ENCODE measurements at places on chromosomes 7 and 10.

GRCh38 chr7:65974191-65974801, 7.7 kb downstream of the GUSB start:
- DNase-seq = no peak

GRCh38 chr10:95474228-95475002, 86.8 kb downstream of the SORBS1 start:
- no peak for DNase-seq

- DNase-seq = no peak
Measured at GRCh38 chr7:2229467-2229866, 3.3 kb downstream of the MAD1L1 start.

- DNase-seq = no peak
Measured at GRCh38 chr10:116960066-116960776, 44.8 kb downstream of the SHTN1 start.

- DNase-seq = no peak
Measured at GRCh38 chr7:142313528-142313927, 55.7 kb upstream of the PRSS58 start.

- no peak for DNase-seq
Measured at GRCh38 chr10:35042783-35043182, 47.4 kb downstream of the CUL2 start.

DNA sequence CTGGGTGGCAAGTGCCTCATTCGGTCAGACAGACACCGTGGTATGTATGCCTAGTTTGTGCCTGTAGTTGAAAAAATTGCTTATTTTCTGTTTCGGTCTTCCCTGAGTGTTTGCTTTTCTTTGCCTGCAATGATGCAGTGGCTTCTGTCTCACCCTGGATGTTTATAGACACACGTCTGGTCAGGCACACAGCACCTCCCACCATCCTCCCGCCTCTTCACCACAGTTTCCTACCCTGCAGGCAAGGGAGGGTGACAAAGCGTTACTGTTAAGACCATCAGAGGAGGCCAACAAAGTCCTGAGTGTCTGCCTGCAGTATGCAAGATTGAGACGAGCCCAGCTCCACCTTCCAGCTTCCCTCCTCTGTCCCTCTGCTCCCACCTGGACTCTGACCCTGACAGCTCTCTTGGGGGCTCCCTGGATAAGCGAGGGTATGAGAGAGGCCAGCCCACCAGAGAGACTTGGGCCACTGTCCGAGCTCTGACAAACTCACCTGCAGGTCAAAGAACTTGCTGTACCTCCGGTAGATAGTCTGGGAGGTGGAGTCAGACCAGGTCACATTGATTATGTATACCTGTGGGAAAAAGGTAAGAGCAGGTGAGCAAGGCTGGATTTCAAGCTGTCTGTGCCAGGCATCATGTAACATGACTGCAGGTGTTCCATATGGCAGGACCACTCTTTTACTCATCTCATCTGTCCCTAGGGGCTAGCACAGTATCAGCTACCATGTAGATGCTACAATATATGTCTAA, 54.4 kb downstream of the SH3PXD2A start:
- DNase-seq = no peak

DNA sequence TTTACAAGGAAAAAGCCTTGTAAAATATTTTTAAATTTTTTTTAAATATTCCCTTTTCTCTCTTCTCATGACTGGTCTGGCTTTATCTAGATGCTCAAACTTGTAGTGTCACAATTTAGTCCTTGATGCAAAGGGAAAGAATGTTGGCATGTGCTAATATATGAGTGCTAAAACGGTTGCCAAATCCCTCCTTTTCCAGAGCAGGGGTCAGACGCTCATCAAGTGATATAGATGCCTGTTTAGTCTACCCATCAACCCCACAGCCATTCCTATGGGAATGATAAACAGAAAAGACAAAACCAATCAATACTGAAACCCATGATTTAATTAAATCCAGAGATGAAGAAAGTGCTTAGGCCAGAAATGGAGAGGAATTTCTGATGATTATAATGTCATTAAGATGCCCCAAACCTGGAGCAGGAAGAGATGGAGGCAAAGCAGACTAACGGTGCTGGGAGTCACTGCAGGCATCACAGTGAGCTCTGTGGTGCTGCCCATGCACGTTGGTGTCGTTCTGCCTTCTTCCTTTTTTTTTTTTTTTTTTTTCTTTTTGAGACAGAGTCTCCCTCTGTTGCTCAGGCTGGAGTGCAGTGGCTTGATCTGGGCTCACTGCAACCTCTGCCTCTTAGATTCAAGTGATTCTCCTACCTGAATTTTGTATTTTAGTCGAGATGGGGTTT, 210.1 kb upstream of the STK17A start:
- no peak for DNase-seq

GRCh38 chr10:127524908-127525665, 24.0 kb upstream of the NPS start:
- DNase-seq = no peak

DNA sequence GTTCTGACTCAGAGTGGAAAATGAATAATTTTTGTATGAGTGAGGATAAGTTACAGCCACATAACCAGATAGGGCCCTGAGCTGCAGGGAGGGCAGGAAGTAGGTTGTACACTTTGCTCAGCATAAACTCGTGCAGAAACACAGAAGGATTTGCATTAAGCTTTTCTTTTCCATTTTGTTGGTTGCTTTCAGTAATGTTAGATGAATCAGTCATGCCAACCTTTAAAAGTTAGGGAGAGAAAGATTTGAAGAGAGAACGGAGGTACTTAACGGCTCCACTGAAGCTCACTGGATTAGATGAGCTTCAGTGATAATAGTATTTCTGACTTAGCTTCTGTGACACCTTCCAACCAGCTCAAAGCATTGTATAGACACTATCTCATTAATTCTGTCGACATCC, 348.1 kb downstream of the GATA3 start:
- DNase-seq = no peak

GRCh38 chr7:101581891-101582290, 47.2 kb downstream of the MYL10 start:
- no peak for DNase-seq

- no peak for DNase-seq
Measured at GRCh38 chr7:145978769-145979168, 137.8 kb upstream of the CNTNAP2 start.

- DNase-seq = no peak
Measured at GRCh38 chr7:37816922-37817590, 31.3 kb upstream of the NME8 start.

- DNase-seq = no peak
Measured at GRCh38 chr10:62852961-62853702, 37.0 kb upstream of the EGR2 start.

- DNase-seq = no peak
Measured at GRCh38 chr10:117449636-117450035, 74.4 kb upstream of the PDZD8 start.

GRCh38 chr10:4701016-4701415, 125.0 kb upstream of the AKR1E2 start:
- DNase-seq = no peak

- DNase-seq = no peak
Measured at GRCh38 chr10:2619472-2619871, 447.9 kb upstream of the PFKP start.

DNA sequence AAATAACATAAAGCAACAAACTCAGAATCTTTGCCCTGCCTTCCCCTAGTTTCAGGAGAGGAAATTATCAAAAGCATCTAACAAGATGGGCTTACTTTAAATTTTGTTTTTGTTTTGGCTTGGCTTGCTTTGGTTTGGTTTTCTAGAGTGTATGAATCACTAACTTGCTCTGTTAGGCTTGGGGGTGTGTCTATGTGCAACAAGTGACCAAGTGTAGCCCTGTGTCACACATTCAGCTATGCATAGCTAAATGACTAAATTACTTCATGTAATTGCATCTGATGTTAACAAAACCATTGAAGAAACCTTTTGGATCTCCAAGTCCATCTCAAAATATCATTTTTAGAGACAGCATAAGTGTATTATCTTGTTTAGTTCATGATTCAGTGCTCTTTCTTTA, 251.0 kb downstream of the TFEC start:
- DNase-seq = no peak

GRCh38 chr7:144997512-144997911, 161.7 kb upstream of the TPK1 start:
- DNase-seq = no peak

DNA sequence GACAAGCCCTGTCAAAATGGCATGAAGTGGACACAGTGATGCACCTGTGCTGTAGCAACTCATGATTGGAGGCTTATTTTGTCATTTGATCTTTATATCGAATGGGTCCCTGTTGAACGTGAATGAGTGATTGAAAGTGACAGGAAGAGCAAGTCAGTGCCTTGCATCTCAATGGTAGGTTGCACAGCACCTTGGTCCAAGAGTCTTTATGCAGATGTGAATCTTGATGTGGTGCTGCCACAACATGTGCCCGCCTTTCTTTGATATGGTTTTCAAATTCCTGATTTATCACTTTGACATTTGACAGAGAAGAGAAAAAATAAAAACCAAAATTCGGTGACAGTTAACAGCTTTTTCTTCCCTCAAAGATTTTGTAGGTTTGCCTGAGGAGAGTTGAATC, 1182.4 kb downstream of the DNAJB9 start:
- no peak for DNase-seq

DNA sequence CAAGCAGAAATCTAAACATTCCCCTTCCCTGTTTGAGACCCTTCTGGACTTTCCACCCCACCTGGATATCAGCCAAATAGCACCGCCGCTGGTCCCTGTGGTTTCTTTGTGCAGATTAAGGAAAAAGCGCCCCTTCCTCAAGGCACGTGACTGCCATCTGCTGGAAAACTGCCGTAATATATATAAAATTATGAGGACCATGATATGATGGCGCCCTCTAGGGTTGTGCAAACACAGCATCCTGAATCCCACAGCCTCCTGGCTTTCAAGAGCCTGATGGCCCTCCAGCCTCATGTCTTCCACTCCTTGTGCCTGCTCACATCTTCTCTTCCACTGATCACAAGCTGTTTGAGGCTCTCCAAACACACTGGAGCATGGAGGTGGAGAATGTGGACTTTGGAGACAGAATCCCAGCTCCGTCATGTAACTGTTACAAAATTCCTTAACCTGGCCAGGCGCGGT, 121.3 kb downstream of the MYL10 start:
- no peak for DNase-seq

- DNase-seq = no peak
Measured at GRCh38 chr7:139735466-139735865, 42.3 kb downstream of the HIPK2 start.

DNA sequence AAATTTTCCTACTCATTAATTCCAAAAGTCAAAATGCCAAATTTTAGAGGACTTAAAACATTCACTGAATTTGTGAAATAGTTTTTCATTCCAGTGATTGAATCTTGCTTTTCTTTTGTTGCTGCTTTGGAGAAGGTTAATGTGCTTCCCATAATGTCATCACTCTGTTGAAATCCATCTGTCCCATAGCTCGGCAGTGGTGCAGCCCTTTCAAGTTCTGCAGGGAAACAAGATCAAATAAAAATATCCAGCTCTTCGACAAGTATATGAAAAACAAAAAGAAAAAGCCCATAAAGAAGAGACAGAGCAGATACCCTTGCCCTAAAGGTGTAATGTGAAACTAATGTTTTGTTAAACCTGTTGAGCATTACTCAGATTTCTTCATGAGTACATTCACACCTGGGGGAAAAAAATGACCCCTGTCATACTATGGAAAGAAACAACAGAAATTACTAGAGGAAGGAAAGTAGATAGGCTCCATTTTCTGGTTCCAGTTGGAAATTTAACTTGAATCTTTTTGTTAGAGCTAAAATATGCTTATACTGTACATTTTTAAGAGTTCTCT, 35.1 kb downstream of the AGR3 start:
- no peak for DNase-seq

DNA sequence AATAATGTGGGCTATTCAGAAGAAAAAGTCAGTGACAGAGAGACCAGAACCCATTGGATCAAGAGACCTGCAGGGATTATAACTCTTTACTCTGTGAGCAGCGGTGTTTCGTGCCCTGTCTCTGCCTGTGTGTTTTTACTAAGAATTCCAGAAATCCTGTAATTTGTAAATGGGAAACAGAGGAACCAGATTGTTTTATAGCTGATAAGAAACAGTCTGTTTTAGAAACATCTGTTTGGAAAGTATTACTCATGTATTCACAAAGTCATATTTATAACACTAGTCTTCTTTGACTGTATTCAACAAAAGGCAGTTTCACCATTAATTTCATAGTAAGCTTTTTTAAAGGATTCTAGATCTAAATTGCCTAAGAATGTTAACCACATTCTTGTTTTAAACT, 30.0 kb upstream of the VDAC2 start:
- DNase-seq = no peak

DNA sequence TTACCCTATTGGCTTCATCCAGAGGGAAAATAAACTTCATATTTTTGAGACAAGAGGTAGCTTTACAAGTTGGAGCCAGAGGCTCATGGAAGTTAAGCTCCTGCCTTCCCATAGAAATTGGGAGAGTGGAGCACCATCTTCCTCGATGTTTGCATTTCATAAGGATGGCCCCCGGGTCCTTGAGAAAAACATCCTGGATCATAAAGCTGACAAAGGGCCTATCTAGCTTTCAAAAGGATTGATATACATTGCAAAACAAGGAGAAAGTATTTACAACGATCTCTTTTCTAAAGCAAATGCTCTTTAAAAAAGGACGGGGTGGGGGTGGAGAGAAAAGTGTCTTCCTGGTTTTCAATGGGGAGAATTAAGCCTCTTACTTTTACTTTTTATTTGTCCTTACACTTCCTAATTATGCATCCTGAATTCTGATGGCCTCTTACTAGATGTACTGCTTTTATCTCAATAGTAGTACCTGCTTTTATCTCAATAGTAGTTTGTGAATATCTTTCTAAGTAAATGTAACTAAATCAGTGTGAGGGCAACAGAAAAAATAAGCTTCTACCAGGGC, 65.6 kb downstream of the PTPRZ1 start:
- no peak for DNase-seq

DNA sequence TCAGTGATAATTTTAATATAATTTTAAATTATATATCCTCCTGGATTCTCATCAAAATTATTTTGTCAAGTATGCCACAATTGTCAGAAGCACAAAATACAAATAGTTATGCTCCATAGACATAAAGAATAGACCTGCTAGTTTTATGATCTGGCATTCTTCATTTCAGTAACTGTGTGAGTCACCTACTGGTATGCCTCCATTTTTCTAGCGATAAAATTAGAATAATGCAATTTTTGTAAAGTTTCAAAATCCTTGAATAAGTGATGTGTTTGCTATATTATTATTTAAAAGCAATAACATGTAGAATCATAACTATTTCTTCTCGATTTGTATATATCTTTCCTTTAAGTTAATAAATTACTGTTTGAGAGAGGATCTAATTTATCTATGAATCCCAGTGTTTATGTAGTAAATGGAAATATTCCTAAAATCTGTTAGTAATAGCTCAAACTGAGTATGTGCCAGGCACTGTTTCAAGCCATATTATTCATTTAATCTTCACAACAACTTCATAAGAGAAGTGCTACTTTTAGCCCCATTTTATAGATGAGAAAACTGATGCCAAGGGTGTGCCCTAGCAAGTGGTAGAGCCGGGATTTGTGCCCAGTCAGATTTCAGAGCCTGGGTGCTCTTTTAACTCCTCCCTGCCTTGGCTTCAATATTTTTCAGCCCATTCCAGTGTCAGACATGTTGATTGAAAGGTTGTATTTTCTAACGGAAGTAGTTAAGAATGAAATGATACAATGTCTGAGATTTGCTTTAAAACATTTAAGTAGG, 38.4 kb downstream of the NET1 start:
- no peak for DNase-seq
